Fibroblast of lung (primary cell): ENCODE measurements at places on chromosomes 2 and 18. TPM values are rescaled to one million over a fixed set of nuclear protein-coding genes. Genes with fewer than 3 reads are reported as not detected.

The REG3A gene
- total RNA-seq: not detected in 2 replicates

- no peaks in the 10 kb centered on the region for H3K36me3 ChIP-seq
- H3K4me3 ChIP-seq: no peak overlapping the region
- H3K4me1 ChIP-seq: peaks cover 3% of the 10 kb centered on the region
- no peaks in the 10 kb centered on the region for H3K27me3 ChIP-seq
These were observed 147.0 kb downstream of the NEDD4L start for GRCh38 chr18:58190842-58191530.

The TMEM247 gene
- total RNA-seq: not detected in 2 replicates

DNA sequence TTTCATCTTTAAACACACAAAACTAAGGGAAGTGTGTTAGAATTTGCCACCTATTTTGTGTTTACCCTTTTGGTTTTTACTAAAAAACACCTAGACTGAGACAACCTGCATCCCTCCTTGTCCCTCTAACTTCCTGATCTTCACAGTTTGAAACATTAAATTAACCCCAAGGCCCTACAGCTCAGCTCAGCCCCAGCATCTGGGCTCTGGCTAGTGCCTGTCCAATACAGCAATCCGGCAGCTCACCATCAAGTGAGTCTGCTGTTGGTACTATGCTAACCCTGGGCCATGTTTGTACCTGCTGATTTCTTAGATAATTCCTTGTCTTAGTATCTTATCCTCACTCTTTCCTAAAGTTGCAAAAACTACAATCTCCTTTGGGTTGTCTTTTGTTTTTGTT, 162.4 kb downstream of the DSEL start:
- no peak overlapping the region for H3K27ac ChIP-seq
- DNase-seq: no peak
- no peak overlapping the region for H3K4me3 ChIP-seq
- H3K4me1 ChIP-seq: no peaks in the 10 kb centered on the region

The EMX1 gene
- not detected in 2 replicates for total RNA-seq

The CD8A gene
- total RNA-seq: not detected in 2 replicates

DNA sequence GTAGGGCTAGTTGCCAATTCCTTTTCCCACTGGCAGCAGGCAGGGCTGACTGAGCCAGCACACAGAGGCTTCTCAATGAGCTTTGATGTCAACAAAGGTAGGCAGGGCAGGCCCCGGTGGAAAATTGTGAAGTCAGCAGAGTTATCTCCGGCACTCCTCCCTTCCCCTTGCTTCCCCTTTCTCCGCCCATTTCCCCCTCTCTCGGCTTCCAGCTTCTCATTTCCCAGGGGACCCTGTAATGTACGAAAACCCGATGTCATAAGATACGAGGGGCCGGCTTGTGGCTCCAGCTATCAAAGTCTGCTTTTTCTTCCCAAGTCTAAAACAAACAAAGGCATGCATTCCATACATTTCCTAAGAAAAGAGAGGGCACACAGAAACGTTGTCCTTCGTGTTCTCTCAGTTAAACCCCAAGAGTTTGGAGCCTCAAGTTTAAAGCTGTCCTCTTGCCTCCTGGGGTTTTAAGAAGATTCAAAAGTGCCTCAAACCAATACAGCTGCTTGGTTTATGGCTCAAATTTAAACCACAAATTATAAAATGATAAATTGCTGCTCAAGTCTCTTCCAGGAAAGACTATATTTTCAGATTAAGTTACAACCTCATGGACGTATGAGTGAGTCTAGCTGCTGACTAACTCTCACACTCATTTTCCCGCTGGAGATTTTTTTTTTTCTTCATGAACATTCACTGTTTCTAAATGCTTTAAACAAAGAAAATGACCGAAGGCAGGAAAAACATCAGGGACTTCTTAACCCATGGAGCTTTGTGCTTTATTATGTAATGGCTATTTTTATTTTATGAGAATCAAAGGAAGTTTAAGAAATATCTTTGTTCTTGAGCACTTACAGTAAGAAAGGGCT, 27.2 kb upstream of the EML4 start:
- H3K27me3 ChIP-seq: no peaks in the 10 kb centered on the region
- peak overlapping the region; percentile 78 for H3K27ac ChIP-seq
- H3K36me3 ChIP-seq: no peaks in the 10 kb centered on the region
- H3K4me1 ChIP-seq: peaks cover 22% of the 10 kb centered on the region
- peak; percentile 93 for DNase-seq

The WIPF1 gene
- total RNA-seq: 5.6 and 10.7 TPM in 2 replicates

The GATA6 gene
- total RNA-seq: 6.3 and 10.0 TPM in 2 replicates

DNA sequence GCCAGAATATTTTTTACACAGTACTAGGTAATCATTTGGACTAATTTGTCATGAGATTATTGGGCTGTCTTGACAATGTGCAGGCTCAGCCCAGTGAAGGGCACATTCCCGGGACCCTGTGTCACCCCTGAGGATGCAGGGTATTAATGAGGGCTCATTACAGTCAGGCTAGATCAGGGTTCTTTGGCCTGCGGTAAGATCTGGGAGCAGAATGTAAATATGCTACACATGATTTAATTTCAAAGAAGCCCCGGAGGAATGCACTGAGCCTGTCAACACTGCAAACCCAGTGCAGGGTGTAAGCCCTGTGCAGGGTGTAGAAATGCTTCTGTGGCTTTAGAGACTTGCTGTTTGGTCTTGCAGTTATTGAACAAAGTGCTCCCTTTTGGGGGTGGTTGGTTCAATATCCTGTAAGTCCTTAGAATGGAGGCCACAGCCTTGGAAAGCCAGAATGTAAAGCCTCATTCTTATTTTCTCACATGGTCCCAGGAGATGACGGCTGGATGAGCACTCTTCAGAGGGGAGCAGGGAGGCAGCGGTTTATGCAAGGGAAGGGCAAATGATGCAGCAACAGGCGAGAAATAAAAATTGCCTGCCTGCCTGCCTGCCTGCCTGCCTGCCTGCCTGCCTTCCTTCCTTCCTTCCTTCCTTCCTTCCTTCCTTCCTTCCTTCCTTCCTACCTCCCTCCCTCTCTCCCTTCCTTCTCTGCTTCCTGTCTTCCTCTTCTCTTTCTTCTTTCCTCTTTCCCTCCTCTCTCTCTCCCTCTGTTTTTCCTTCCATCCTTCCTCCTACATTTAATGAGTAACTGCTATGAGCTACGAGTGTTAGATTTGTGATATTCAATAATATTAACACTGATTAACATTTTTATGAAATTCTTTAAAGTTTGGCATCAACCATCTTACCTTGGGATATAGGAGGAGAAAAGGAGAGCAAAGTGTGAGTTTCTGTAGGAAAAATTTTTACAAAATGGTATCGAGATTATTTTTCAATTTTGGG, 148.8 kb downstream of the VAPA start:
- no peak overlapping the region for H3K4me3 ChIP-seq
- no peak overlapping the region for H3K27ac ChIP-seq
- peaks cover 7% of the 10 kb centered on the region for H3K4me1 ChIP-seq
- no peaks in the 10 kb centered on the region for H3K36me3 ChIP-seq
- no peaks in the 10 kb centered on the region for H3K27me3 ChIP-seq

DNA sequence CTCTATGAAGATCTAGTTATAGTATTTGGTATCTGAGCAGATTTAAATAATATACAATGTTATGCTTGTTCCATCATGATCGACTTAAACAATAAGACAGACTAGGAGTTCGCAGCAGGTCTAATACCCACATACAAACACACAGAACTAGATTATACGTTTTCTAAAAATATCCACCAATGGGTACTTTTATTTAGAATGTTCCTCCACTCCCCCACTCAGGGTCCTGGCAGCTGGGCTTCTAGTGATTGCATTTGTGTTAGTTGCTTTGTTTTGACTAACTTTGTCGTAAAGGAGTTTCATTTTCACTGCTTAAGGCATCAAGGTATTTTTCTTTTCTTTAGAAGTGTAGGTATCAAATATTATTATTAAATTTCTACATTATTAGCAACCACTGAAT, 91.4 kb downstream of the RPRM start:
- H3K4me1 ChIP-seq: no peaks in the 10 kb centered on the region
- no peaks in the 10 kb centered on the region for H3K27me3 ChIP-seq
- no peak overlapping the region for H3K27ac ChIP-seq
- no peaks in the 10 kb centered on the region for H3K36me3 ChIP-seq
- DNase-seq: no peak

The CPLX4 gene
- not detected in 2 replicates for total RNA-seq

- no peaks in the 10 kb centered on the region for H3K27me3 ChIP-seq
- DNase-seq: no peak
- H3K4me3 ChIP-seq: no peak overlapping the region
- peaks cover 30% of the 10 kb centered on the region for H3K4me1 ChIP-seq
These were observed 117.9 kb downstream of the TANC1 start for GRCh38 chr2:159086342-159086741.
